Gastroesophageal sphincter (tissue), 4 donors: ENCODE measurements at places on chromosomes 7 and 10. TPM values are rescaled to one million over a fixed set of nuclear protein-coding genes. Genes with fewer than 3 reads are reported as not detected.

DNA sequence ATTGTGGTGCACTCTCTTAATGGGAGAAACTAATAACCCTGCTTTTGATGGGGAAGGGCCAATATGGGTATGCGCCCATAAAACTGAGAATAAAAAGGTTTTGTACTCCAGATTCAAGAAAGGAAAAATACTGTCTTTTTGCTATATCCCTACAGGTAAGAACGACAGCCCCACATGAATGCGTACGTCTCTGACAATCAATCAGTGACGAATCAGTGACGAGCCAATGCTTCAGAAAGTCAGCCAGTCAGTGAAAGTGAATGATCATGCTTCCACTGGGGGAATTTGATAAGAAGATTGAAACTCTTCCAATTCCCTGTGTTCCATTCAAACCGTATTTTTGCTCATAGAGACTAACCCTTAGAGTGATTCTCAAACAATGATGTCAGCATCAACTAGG lies 26.3 kb downstream of the ARL5B start:
- H3K4me3 ChIP-seq = no peak overlapping the region
- no peak for ATAC-seq
- H3K36me3 ChIP-seq = peaks cover 6% of the 10 kb centered on the region

DNA sequence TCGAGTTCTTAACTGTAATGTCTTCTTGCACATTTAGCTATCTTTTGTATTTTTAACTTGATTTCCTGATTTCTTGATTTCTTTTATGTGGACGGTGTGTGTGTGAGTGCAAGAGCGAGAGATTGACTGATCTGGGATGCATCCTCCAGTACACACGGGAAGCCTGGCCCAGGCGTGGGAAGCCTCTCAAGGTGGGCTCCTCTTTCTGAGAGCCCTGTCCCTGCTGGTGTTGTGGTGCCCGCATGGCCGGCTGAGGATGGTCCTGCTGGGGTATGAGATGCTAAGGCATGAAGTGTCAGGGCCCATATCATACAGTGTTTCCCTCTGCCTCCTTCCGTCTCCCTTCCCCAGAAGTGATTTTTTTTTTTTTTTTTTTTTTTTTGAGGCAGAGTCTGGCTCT lies 130.8 kb upstream of the TCERG1L start:
- no peak overlapping the region for H3K4me3 ChIP-seq
- H3K36me3 ChIP-seq = no peaks in the 10 kb centered on the region
- H3K27me3 ChIP-seq = peaks cover 41% of the 10 kb centered on the region
- no peaks in the 10 kb centered on the region for H3K4me1 ChIP-seq
- no peak for ATAC-seq

GRCh38 chr7:33539659-33540400 lies 365.5 kb upstream of the BMPER start:
- no peaks in the 10 kb centered on the region for H3K36me3 ChIP-seq
- no peaks in the 10 kb centered on the region for H3K4me1 ChIP-seq
- no peak for ATAC-seq
- H3K4me3 ChIP-seq = no peak overlapping the region

DNA sequence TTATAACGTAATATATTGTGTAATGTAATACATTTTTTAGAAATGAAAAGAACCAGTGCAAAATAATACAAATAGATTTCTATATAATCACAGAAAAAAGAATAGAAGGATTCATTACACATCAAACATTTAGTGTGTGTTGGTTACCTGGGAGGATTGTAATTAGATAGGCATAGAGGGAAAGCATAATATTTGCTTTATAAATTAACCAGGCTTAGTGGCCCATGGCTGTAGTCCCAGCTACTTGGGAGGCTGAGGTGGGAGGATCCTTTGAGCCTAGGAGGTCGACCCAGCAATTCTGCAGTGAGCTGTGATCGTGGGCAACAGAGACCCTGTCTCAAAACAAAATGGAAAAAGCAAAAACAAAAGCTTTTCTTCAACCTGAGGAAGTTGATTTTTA lies 5.0 kb upstream of the CNOT4 start:
- no peak overlapping the region for H3K4me3 ChIP-seq
- H3K27ac ChIP-seq = no peak overlapping the region
- ATAC-seq = no peak
- no peaks in the 10 kb centered on the region for H3K36me3 ChIP-seq
- H3K4me1 ChIP-seq = peaks cover 6% of the 10 kb centered on the region

- H3K27ac ChIP-seq = no peak overlapping the region
- H3K27me3 ChIP-seq = no peaks in the 10 kb centered on the region
- no peaks in the 10 kb centered on the region for H3K4me1 ChIP-seq
- no peak overlapping the region for H3K4me3 ChIP-seq
- no peak for ATAC-seq
- H3K36me3 ChIP-seq = no peaks in the 10 kb centered on the region
Observed at GRCh38 chr7:55540226-55540858, 32.0 kb downstream of the VOPP1 start.

DNA sequence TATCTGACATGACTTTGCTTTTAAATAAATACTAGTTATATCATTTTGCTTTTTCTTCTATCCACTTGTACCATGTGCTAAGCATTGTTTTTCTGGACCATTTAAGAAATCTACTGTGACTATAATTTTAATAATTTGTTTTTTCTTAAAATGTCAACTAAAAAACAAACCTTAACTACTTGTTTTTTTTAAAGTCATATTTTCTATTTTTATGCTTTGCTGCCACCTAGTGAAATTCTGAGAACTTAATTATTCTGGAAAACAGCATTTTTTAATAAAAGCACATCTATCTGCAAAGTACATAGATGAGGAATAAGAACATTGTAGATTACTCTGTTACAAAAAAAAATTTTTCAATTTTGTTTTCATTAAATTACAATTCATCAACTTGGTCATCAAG lies 47.4 kb downstream of the ORC5 start:
- H3K4me1 ChIP-seq = no peaks in the 10 kb centered on the region
- no peak for ATAC-seq
- no peak overlapping the region for H3K4me3 ChIP-seq
- H3K27ac ChIP-seq = no peak overlapping the region
- H3K27me3 ChIP-seq = no peaks in the 10 kb centered on the region

GRCh38 chr10:104642658-104643302 lies 1.7 kb downstream of the SORCS3 start:
- H3K27ac ChIP-seq = no peak overlapping the region
- no peaks in the 10 kb centered on the region for H3K36me3 ChIP-seq
- peak overlapping the region; percentile 47 for H3K4me3 ChIP-seq
- H3K4me1 ChIP-seq = no peaks in the 10 kb centered on the region
- no peak for ATAC-seq
- peaks cover 86% of the 10 kb centered on the region for H3K27me3 ChIP-seq

DNA sequence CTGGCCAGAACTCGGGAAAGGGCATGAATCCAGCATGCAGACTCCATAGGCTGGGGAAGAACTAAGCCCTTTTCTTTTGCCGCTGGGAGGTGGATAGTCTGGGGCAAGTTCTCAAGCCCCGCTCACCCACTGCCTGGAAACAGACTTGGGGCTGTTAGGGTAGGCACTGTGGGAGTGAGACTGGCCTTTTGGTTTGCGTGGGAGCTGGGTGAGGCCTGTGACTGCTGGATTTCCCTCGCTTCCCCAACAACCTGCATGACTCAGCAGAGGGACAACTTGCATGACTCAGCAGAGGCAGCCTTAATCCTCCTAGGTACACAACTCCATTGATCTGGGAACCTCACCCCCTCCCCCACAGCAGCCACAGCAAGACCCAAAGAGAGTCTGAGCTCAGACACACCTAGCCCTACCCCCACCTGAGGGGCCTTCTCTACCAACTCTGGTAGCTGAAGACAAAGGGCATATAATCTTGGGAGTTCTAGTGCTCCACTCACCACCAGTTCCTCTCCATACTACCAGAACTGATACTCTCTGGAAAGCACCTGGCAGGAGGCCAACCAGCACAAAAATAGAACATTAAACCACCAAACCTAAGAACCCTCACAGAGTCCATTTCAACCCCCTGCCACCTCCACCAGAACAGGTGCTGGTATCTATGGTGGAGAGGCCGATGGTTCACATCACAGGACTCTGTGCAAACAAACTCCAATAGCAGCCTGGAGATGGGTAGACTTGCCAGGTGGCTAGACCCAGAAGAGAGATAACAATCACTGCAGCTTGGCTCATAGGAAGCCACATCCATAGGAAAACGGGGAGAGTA lies 81.4 kb upstream of the LAMB4 start:
- no peaks in the 10 kb centered on the region for H3K36me3 ChIP-seq
- no peaks in the 10 kb centered on the region for H3K27me3 ChIP-seq
- H3K27ac ChIP-seq = no peak overlapping the region

DNA sequence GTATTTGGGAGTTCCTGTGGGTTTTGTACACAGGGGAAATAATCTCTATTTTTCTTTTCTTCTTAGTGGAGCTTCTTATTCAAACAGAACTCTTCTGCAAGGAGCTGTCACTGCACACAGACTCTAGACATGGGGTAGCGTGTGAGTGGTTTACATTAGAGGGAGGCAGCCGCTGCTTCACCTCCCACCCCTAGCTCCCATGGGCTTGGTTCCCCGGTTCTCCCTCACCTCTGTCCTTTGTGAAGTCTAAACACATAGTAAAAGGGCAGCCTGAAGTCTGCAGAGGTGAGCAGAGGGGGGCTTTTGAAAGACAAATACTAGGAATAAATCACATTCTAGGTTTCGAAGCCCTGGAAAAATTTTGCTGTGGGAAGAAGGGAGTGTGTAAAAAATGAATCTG lies 5.5 kb downstream of the ASB4 start:
- H3K4me1 ChIP-seq = no peaks in the 10 kb centered on the region
- H3K27ac ChIP-seq = no peak overlapping the region
- no peaks in the 10 kb centered on the region for H3K27me3 ChIP-seq
- H3K4me3 ChIP-seq = no peak overlapping the region

- no peaks in the 10 kb centered on the region for H3K27me3 ChIP-seq
- no peaks in the 10 kb centered on the region for H3K4me1 ChIP-seq
- H3K36me3 ChIP-seq = no peaks in the 10 kb centered on the region
- no peak for ATAC-seq
- peak overlapping the region; percentile 45 for H3K27ac ChIP-seq
Observed at GRCh38 chr7:101985903-101986734, 168.7 kb downstream of the CUX1 start.

- peaks cover 23% of the 10 kb centered on the region for H3K36me3 ChIP-seq
- ATAC-seq = no peak
- H3K4me1 ChIP-seq = peaks cover 3% of the 10 kb centered on the region
- no peak overlapping the region for H3K27ac ChIP-seq
- H3K4me3 ChIP-seq = no peak overlapping the region
Observed at GRCh38 chr10:28581916-28582315, 49.0 kb downstream of the WAC start.

DNA sequence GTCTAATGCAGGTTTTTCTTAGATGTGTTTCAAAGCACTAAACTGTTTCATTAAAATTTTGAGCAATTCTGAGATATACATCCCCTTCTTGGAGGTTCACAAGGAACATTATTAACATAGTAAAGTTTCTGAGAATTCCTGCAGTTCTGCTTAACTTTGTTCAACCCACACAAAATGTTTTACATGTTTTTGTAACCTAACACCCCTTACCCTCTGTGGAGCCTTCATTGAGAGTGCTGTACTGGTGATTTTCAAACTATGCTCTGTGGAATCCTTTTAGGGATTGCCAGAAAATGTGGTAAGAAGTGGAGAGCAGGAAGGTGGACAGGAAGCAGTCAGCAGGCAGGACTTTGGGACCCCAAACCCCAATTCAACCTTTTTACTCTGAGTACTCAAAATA lies 53.6 kb upstream of the ABCB5 start:
- H3K36me3 ChIP-seq = no peaks in the 10 kb centered on the region
- ATAC-seq = no peak
- H3K4me3 ChIP-seq = no peak overlapping the region
- no peak overlapping the region for H3K27ac ChIP-seq
- no peaks in the 10 kb centered on the region for H3K27me3 ChIP-seq

- H3K36me3 ChIP-seq = no peaks in the 10 kb centered on the region
- no peak overlapping the region for H3K4me3 ChIP-seq
- no peak overlapping the region for H3K27ac ChIP-seq
- H3K4me1 ChIP-seq = peaks cover 10% of the 10 kb centered on the region
- no peak for ATAC-seq
- H3K27me3 ChIP-seq = no peaks in the 10 kb centered on the region
Observed at GRCh38 chr7:37709631-37710509, 26.3 kb downstream of the GPR141 start.

DNA sequence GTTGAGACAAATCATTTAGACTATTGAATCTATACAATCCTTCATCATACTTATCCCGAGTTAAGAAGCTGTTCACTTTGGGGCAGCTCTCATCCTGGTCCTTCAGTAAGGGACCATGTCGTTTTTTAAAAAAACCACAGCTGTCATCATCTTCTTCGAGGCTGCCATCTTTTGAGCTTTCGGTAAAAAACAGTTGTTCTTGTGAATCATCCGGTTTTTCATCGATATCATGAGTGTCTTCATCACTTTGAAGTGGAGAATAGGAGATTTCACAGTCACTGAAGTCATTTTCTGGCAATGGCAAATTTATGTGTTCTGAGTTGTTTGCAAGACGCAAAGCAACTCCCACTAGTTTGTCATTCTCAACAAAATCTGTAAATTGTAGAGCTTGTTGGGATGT lies 3.9 kb downstream of the DCLRE1A start:
- H3K4me1 ChIP-seq = no peaks in the 10 kb centered on the region
- no peaks in the 10 kb centered on the region for H3K36me3 ChIP-seq
- no peak overlapping the region for H3K27ac ChIP-seq
- H3K4me3 ChIP-seq = no peak overlapping the region

GRCh38 chr10:76436401-76436811 lies 1005.0 kb downstream of the LRMDA start:
- no peak for ATAC-seq
- no peaks in the 10 kb centered on the region for H3K36me3 ChIP-seq

GRCh38 chr10:59627366-59628018 lies 82.2 kb downstream of the SLC16A9 start:
- H3K4me1 ChIP-seq = peaks cover 13% of the 10 kb centered on the region
- no peaks in the 10 kb centered on the region for H3K27me3 ChIP-seq
- ATAC-seq = no peak

DNA sequence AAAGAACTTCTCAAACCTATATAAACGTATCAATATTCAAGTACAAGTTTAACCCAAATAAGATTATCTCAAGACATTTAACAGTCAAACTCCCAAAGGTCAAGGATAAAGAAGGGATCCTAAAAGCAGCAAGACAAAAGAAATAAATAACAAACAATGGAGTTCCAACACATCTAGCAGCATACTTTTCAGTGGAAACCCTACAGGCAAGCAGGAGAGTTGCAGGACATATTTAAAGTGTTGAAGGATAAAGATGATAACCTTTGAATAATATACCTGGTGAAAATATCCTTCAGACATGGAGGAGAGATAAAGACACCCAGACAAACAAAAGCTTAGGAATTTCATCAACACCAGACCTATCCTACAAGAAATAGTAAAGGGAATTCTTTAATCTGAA lies 82.8 kb downstream of the TES start:
- no peaks in the 10 kb centered on the region for H3K36me3 ChIP-seq
- no peak overlapping the region for H3K4me3 ChIP-seq
- H3K27me3 ChIP-seq = no peaks in the 10 kb centered on the region
- no peaks in the 10 kb centered on the region for H3K4me1 ChIP-seq

Gene VSTM4
- 11.4 TPM for total RNA-seq

Gene COL26A1
- total RNA-seq = not detected

Gene TRPV5
- not detected for total RNA-seq

Gene SH2D4B
- not detected for total RNA-seq

Gene MKI67
- 0.40 TPM for total RNA-seq

Gene SH2B2
- 8.0 TPM for total RNA-seq

Gene EPHA1
- 2.5 TPM for total RNA-seq

Gene CCDC71L
- total RNA-seq = 80.1 TPM

Gene CFAP46
- 0.27 TPM for total RNA-seq
